Heart right ventricle (tissue), 16 donors: ENCODE measurements at places on chromosomes 1 and 21. TPM values are rescaled to one million over a fixed set of nuclear protein-coding genes. Genes with fewer than 3 reads are reported as not detected.

- no peak for DNase-seq
Measured at GRCh38 chr1:232764458-232765251, 40.6 kb upstream of the MAP10 start.

DNA sequence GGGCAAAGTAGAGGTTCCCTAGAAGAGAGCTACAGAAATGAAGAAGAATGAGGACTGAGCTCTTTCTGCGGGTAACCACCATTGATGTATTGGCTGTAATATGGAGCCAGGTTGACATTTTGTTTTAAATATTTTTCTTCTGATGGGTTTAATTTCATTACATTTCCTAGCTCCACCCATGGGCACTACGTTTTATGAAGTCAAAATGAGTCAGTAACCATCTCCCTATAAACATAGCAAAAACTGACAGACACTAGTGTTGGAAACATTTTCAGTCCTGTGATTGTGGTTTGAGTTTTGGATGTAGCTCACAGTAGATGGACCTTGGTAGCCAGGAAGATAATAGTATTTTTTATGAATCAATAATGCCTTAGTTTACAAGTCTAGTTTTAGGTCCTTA is 470.4 kb upstream of the B3GALT2 start:
- DNase-seq, result no peak

- DNase-seq, result no peak
Measured at GRCh38 chr1:167198518-167199133, 22.1 kb upstream of the POU2F1 start.

DNA sequence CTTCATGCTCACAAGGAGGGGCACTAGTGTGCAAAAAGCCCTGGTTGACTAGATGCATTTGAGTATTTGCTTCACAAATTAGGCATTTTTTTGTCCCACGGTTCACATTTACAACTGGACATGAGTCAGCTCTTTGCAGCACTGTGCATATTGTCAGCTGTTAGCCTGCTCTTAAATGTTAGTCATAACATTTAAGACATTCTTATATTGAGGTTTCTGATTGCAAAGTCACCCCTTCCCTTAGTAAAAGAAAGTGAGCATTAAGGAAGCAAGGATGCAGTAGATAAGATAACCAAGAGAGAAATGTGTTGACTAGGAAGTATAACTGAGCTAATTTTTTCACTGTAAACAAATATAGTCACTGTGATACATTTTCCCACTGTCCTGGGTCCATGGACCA is 132.6 kb upstream of the CTTNBP2NL start:
- DNase-seq, result no peak

The ZMYM4 gene
- total RNA-seq, result 35.2 TPM

The FTCD gene
- total RNA-seq, result 1.2 TPM

GRCh38 chr1:67316918-67317317 is 9.2 kb downstream of the IL12RB2 start:
- DNase-seq, result no peak

- no peak for DNase-seq
Measured at GRCh38 chr1:114234408-114235124, 80.9 kb upstream of the SYT6 start.

GRCh38 chr21:35119501-35120047 is 70.5 kb upstream of the RUNX1 start:
- DNase-seq, result no peak

DNA sequence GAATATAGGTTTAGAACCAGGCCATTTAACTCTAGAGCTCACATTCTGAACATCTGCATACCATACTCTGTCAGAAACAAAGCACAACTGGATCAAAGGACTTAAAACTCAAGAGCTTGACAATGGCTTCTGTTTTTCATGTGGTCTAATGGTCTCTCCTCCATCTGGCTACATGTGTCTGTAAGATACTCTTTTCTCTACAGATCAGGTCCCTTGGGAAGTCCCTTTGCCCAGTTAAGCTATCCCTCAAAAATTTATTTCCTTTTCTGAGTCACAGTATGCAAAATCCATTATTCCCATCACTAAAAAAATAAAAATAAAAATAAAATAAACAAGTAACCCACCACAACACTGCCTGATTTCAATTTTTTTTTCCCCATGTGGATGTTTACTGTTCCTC is 357.0 kb upstream of the PRMT6 start:
- no peak for DNase-seq

The CSMD2 gene
- total RNA-seq, result not detected

GRCh38 chr1:185318431-185319138 is 1.5 kb upstream of the IVNS1ABP start:
- DNase-seq, result no peak

GRCh38 chr1:241881440-241881839 is 33.4 kb downstream of the EXO1 start:
- DNase-seq, result no peak

GRCh38 chr1:59096501-59096900 is 200.4 kb upstream of the FGGY start:
- DNase-seq, result peak; percentile 52

DNA sequence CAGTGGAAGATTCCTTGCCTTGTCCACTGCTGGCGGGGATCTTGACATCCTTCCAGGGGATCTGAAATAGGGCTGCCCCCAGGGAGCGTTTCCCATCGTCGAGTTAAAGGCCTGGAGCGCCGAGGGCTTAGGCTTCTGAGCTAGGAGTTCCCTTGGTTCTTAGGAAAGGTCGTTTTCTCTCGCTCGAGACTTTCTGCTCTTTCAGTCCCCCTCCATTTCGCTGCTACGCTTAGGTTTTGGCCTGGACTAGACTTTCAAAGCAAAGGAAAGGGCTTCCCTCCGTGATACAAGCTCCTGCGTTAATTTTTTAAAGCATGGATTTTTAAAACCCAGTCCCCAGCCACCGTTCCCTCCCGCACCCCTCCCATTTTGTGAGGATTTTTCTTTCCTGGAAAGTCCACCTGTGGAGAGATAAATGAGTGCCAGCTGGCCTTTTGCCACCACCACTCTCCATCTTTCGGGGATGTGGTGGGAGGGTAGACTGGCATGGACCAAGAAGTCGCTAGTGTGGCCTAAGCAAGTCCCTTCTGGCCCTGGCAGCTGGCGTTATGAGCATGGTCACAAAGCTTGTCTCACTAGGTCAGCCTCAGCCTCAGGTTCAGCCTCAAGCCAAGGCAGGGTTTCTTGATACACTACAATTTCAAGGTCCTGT is 9.2 kb downstream of the NR5A2 start:
- no peak for DNase-seq

The KRTAP10-11 gene
- total RNA-seq, result not detected

The GJB4 gene
- total RNA-seq, result not detected
